Tracheal epithelial cell (primary cell): ENCODE measurements at places on chromosomes 11 and 22. TPM values are rescaled to one million over a fixed set of nuclear protein-coding genes. Genes with fewer than 3 reads are reported as not detected.

Gene NAGA
- 23.9 and 28.2 TPM in 2 replicates for total RNA-seq

Gene THAP12
- total RNA-seq, result 41.7 and 46.0 TPM in 2 replicates

Gene CASTOR1
- total RNA-seq, result 6.0 and 6.7 TPM in 2 replicates

Gene DENND5A
- 23.4 and 88.7 TPM in 2 replicates for total RNA-seq
